ENCODE measurements at places on chromosomes 1 and 21. TPM values are rescaled to one million over a fixed set of nuclear protein-coding genes. Genes with fewer than 3 reads are reported as not detected.

GRCh38 chr1:150793221-150793620 is 14.8 kb downstream of the CTSK start:
- no peak for DNase-seq

DNA sequence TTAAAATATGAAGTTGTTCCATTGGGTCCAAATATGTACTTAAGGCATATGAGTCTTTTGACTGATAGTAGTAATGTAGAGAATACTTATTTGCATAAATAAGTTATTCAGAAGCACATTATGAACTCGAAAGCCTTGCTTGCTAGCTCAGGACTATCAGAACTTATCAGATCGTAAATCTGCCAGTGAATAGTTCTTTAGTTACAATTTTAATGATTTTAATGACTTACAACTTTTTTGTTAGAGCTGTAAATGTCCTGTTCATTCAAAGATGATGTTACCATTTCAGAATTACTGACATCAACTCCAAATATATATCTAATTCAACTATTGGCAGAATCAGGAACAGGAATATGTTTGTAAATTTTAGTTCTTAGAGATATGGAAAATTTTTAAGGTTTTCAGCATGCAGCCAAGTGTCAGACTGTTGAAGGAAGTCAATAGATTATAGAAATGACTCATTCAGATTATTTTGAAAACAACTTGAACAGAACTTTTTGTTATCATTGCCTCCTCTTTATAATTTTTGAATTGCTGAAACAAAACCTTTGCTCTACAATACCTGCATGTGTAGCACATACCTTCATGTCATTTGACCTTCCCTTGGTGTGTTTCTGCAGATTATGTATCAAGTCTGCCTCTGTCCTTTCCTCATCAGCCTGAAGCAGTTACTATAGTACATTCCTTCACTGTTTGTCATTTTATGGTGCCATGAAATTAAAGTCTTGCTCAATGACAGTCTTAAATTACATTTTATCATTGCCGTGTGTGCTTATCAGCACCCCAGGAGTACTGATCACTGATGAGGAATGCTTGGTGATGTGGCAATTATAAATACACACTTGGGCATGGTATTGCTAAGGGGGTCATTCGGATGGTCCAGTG is 44.9 kb downstream of the LRRC8D start:
- no peak for DNase-seq

DNA sequence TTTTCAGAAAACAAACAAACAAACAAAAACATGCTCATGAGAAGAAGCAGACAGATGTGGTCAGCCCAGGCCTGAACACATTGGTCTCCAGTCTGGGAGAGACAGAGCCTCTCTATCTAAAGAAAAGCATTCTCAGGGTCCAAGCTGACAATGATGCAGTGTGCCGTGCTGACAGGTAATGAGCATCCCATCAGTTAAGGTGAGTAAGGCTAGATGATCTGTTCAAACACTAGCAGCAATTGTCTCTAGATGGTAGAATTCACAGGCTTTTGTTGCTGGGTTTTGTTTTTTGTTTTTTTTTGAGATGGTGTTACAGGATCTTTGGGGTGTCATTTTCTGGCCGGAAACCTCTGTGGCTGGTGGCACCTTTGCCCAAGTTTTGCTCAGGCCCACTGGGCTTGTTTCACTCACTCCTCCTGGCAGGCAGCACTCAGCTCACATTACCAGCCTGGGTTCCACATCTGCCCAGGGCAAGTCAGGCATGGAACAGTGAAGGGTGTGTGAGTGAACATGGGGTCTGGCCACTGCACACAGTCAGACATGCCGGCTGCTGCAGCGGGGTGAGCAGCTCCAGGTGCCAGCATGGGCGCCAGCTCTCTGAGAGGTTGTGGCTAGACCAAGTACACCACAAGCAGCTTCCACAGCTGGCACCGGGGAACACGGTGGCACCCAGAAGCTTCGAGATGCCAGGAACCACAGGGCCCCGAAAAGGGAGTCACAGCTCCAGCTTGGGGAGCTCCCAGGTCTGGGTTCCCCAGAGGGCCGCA is 2.5 kb upstream of the C1QA start:
- no peak for DNase-seq

DNA sequence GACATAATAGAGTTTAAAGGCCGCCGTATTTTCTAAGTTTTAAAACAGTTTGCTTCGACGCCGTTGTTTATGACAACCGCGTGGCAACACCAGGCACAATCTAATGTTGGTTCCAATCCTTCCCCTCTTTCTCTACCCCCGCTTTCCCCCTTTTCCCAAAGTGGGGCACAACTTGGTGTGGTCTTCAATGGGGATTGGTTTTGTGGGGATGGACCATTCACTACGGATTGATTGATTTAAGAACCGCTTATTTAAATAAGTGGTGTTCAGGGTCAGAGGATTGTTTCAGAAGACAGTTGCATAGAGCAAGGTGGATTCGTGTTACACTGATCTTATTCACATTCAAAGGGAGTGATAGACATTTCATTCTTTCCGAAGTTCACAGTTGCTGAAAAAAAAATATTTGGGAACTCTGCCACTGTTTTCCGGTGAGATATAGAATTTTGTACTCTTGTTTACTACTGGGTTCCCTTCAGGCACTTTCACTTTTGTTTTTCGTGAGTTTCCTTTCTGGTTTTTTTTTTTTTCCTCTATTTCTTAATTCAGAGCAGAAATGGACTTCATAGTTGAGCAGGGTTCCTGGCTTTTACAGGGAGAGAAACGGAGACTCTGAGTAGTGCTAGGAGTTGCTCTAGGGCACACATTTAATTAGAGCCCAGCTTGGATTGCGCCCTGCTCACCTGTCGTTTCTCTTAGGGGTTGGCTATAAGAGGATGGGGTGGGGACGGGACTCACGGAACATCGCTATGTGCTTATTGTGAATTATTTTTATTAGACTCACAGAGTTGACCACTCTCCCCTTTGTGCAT is 79.6 kb upstream of the AK4 start:
- DNase-seq: no peak

The LCE1D gene
- total RNA-seq: not detected

- DNase-seq: peak; percentile 38
Observed at GRCh38 chr1:28983509-28984310, 69.3 kb downstream of the EPB41 start.

The PTGFR gene
- total RNA-seq: 4.2 TPM

DNA sequence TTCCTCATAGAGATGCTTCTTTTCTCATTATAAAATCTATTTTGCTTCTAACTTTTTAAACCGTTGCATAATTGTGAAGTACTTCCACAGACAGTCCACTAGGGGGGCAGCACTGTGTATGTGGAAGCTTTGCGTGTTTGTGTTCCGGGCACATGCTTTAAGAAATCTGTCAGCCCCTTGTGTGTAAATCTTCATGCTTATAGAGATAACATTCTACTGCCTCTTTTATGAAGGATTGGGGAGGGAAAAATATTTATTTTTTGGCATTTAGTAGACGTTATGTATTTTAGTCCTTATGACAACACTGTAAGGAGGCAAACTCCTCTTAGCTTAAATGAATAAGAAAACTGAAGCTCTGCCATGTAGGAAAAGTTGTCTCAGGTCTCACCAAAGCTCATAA is 157.3 kb upstream of the PTGFR start:
- DNase-seq: no peak

DNA sequence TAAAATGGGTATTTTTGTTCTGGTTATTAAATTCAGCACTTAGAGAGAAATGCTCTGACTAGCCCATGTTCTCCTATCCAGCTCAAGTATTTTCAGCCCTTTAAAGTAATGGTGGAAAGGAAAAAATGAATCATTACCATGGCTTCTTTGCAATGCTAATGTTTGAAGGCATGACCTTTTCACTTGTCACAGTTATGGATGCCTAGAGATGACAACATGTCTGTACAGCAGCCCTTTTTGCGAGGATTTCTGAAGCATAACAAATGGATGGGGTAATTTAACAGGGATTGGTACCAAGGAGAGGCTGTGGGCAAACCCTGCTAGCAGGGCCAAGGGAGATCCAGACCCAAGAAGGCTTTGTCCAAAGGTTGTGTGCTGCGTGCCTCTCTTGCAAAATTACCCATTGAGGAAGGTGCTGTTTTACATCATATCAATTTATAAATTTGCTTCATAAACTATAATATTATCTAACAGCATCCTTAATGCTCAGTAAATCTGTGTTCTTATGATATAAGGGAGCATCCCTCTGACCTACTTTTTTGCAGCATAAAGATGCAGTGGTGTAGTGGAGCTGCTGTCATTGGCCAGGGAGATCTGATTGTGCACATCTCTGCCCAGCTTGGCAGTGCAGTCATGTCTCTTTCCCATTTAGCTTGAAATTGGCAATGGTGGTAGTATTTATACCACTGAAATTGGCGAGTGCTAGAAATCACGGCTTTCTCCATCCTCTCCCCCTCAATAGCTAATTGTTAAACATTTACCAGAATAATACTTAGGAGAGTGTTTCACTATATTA is 327.1 kb downstream of the PCP4 start:
- DNase-seq: no peak
